ENCODE measurements at places on chromosomes 13 and 19. TPM values are rescaled to one million over a fixed set of nuclear protein-coding genes. Genes with fewer than 3 reads are reported as not detected.

OR10H1 gene
- total RNA-seq, result not detected

C2CD4C gene
- not detected for total RNA-seq

C19orf67 gene
- total RNA-seq, result not detected

PCP2 gene
- total RNA-seq, result not detected

CFAP97D2 gene
- total RNA-seq, result not detected

CACNG7 gene
- 4.7 TPM for total RNA-seq

RFPL4AL1 gene
- not detected for total RNA-seq

TMEM143 gene
- 3.3 TPM for total RNA-seq

DHDH gene
- total RNA-seq, result not detected

DCLK1 gene
- under 0.01 TPM for total RNA-seq

EFNB2 gene
- 2.2 TPM for total RNA-seq

OLFM4 gene
- total RNA-seq, result not detected

PROSER3 gene
- total RNA-seq, result 10.9 TPM

CLEC4G gene
- not detected for total RNA-seq

CEACAM3 gene
- not detected for total RNA-seq

ZNF613 gene
- 6.1 TPM for total RNA-seq

WIZ gene
- 11.2 TPM for total RNA-seq

ATP12A gene
- total RNA-seq, result not detected

OR7A5 gene
- not detected for total RNA-seq

All from placental pericyte (primary cell).